ENCODE measurements at places on chromosomes 6 and 20. TPM values are rescaled to one million over a fixed set of nuclear protein-coding genes. Genes with fewer than 3 reads are reported as not detected.

- DNase-seq, result no peak
Measured at GRCh38 chr6:82017288-82017687, 230.3 kb downstream of the IBTK start.

DNA sequence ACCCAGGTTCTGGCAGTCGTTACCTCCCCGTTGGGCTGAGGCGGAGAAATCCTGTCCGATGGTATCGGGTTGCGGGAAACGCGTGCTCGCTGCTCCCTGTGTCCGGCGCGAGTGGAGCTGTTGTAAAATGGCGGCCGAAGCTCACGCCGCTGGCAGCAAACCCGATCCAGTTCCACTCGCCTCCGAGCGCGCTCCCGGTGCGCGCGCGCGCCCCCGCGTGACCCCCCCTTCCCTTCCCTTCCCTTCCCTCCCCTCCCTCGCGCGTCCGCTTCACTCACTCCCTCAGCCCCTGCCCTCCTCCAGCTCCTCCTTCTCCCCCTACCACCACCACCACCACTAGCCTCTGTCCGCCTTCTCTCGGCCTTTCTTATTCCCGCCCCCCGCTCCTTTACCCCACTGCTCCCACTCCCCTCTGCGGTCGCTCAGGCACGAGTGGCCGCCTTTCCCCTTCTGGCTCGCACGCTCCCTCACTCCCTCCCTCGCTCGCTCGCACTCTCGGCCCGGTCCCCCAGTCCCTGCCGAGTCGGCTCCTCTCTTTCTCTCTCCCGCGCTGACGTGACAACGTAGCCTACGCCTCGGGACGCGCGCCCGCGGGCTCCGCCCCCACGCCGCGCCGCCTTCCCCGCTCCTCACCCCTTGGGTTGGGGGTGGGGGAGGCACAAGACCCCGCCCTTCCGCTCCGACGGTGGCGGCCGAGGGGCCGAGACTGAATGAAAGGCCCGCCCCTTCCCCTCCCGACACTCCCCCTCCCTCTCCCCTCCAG, at the start of gene SYNCRIP:
SYNCRIP (minus strand) TSS at position 113 of the 763 bp plus-strand sequence. CDS start 1,447 bp downstream, outside the sequence.
- DNase-seq, result peak; percentile 99

DNA sequence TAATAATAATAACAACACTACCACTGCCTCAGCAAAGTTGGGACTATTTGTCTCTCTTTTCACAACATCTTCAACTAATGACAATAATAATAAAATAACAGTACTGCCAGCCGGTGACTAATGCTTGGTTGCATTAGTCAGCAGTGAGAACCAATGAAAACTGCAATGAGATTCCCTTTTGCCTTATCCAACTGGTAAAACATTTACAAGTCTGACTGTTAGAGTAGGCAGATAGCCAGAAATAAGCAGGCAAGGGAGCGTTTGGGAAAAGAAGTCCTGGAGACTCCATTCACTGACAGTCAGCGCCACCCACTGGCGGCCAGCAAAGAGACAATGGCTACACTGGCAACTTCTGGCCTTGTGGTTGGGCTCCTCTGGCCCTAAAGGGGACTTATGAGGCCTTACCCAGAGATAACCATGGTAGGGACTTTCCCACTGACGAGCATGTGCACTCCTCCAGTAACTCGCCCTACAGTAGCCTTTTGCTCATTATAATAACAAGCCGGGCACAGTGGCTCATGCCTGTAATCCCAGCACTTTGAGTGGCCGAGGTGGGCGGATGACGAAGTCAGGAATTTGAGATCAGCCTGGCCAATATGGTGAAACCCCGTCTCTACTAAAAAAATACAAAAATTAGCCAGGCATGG, 3.4 kb upstream of the NSFL1C start:
- DNase-seq, result peak; percentile 55

DNA sequence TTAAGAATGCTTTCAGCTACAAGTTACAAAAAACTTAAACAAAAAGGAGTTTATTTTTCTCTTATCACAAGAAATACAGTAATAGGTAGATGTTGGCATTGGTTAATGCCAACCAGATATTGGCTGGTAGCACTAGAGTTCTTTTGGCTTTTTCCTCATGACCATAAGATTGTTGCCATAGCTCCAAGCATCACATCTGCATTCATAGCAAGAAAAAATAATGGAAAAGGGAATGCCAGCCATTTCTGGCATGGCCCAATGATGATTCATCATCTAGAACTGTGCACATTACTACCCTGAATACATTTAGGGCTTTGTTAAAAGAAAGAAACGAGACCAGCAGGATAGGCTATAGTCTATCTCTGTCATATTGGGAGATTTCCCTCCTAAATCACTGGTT, 20.8 kb upstream of the SIRT5 start:
- DNase-seq, result no peak

- DNase-seq, result no peak
Measured at GRCh38 chr6:97820400-97820799, 537.4 kb upstream of the MMS22L start.

The PNLDC1 gene
- total RNA-seq, result not detected

- no peak for DNase-seq
Measured at GRCh38 chr6:14393910-14394309, 276.3 kb downstream of the CD83 start.

DNA sequence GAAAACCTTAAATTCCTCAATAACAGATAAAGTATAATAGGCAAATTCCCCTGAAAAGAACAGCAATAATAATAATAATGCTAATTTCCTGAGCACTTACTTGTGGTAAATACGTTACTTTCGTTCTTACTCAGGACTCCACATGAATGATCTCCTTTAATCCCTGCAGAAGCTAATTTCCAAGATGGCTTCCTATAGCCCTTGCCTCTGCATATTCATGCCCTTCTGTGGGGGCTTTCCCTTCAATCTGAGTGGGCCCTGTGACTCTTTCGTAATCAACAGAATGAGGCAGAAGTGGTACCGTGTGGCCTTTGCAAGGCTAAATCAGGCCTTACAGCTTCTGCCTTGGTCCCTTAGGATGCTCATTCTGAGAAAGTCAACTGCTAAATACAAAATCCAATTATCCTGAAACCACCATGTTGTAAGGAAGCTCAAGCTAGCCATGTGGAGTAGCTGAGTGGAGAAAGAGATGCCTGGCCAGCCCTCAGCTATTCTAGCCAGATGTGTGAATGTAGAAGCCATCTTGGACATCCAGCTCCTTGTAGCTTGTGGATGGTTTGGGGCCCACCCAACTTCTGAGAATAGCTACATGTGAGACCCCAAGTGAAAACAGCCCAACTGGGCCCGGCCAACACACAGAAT, 50.5 kb downstream of the MCUR1 start:
- DNase-seq, result no peak

DNA sequence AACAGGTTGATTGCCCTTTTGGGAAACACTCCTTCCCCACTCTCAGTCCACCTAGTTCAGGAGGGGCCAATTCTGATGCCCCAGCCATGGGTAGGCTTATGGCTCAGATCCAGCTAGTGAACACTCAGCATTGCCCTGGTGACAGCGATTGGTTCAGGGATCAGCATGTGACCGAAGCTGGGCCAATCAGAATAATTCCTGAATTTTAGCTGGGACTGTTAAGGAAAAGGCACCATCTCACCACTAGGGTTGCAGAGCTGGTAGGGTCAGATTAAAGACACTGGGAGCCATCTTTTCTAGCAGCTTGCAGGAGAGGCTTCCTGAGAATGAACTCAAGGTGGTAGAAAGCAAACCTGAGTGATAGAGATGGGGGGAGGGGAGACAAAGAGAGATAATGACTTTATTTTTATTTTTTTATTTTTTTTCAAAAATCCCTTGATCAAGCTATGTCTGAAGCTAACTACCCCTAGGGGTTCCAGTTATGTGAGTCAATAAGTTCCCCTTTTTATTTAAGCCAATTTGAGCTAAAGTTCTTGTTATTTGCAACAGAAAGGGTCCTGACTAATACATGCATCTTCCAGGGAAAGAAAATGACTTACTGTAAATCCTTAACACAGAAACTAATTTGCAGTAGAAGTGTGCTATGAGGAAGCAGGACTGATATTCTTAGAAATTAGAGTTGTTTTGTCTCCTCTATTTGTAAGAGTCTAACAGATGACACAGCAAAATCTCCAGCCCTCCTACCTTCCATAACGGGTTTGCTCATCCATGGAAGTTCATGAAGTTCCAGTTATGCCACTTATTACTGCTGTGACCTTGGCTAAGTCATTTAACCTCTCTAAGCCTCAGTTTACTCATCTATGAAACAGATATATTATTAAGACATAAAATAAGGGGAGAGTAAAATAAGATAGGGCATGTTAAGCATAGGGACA, 44.7 kb downstream of the EYA2 start:
- no peak for DNase-seq

DNA sequence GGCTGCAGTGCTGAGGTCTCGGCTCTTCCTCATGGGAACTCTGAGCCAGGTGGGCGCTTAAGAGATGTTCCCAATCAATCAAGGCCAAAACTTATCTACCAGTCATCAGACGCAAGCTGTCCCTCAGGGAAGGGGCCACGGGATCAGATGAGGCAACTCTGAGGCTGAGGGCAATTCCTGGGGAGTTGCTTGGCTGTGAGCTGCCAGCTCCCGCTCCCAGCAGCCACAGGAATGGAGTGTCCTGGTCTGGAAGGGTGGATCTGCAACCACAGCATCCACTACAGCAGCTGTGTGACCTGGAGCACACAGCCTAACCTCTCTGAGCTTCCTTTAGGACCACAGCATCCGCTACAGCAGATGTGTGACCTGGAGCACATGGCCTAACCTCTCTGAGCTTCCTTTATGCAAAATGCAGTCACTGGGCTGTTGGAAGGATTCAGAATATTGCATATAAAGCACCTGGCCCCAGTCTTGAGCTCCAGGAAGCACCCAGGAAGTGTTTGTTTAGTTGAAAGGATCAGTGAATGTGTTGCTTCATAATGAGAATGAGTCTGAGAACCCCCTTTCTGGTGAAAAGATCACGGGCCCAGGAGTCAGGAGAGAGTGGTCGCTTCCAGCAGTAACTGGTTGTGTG, 60.9 kb downstream of the TFAP2C start:
- no peak for DNase-seq

GRCh38 chr6:162706232-162706631, 21.3 kb downstream of the PRKN start:
- DNase-seq, result peak; percentile 87

The EDN1 gene
- 0.49 TPM for total RNA-seq

- no peak for DNase-seq
Measured at GRCh38 chr6:100617633-100618350, 153.1 kb upstream of the SIM1 start.

The HRH3 gene
- not detected for total RNA-seq

The SLC26A8 gene
- total RNA-seq, result not detected

The BAG2 gene
- total RNA-seq, result 31.7 TPM

GRCh38 chr6:158803733-158804143, 15.4 kb downstream of the EZR start:
- DNase-seq, result no peak

DNA sequence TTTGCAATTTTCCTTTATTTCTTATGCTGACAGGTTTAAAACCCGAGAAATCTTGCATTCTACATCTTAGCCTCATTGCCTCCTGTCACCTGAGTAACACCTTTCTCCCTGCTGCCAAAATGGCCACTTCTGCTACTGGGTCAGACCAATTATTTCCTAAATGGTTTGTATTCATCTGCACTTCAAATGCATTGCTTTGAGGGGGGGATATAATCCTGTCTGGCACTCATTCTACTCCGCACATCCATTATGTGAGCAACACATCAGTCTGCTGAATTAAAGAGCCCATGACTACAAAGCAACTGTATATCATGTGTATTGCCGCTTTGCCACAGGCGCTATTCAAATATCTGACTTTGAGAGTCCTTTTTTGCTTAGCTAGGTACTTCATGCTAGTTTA, 141.6 kb upstream of the TSHZ2 start:
- DNase-seq, result no peak

The SLC35A1 gene
- 24.6 TPM for total RNA-seq

DNA sequence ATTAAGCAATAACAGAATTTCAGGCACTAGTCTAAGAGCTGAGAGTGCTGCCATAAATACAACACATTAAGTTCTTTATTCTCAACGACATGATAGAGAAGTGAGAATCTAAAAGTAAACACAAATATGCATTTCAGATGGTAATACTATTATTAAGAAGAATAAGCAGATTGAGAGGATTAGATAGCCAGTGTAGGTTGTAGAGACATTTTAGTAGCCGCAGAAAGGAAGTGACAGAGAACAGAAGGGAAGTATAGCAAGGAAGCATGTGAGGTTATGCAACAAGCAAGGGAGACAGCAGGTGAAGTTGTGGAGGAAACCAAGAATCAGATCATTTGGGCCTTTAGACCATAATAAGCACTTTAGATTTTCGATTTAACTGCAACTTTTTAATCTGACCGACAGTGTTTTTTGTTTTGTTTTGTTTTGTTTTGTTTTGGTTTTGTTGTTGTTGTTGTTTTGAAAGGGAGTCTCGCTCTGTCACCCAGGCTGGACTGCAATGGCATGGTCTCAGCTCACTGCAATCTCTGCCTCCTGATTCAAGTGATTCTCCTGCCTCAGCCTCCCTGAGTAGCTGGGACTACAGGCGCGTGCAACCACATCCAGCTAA, 737.0 kb upstream of the ADGRB3 start:
- DNase-seq, result no peak

GRCh38 chr6:132247381-132248159, 153.7 kb downstream of the MOXD1 start:
- no peak for DNase-seq

The OR2J3 gene
- total RNA-seq, result not detected

The HLA-DRA gene
- total RNA-seq, result not detected

The ZNF341 gene
- total RNA-seq, result 0.86 TPM

DNA sequence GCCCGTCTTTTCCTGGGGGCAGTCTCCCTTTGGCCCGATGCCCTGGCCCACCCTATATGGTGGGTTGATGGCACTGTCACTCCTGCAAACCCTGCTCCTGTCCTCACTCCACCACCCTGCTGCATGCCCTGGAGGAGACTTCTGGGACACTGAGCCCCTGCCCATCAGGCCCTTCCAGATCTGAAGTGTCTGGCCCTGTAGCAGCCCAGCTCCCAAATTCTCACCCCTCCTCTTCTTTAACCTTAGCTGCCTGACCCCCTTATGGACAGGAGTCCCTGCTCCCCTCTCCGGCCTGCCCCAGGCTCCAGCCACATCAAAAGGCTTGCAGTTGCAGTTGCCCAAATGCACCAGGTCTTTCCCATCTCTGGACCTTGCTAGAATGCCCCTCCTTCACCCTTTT, 20.8 kb upstream of the SLC32A1 start:
- no peak for DNase-seq

DNA sequence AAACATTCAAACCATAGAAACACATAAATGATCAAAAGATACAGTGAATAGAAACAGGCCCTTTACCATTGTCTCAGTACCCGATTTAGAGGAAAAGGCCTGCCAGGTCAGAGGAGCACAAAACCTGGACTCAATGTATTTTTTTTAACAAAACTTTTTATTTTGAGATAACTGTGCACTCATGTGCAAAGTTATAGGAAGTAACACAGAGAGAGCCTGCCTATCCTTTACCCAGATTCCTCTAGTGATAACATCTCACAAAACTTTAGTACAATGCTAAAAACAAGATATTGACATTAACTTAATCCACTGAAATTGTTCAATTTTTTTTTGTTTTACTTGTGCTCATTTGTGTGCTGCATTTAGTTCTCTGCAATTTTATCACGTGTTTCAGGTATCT, 36.8 kb upstream of the SAMD3 start:
- DNase-seq, result no peak

DNA sequence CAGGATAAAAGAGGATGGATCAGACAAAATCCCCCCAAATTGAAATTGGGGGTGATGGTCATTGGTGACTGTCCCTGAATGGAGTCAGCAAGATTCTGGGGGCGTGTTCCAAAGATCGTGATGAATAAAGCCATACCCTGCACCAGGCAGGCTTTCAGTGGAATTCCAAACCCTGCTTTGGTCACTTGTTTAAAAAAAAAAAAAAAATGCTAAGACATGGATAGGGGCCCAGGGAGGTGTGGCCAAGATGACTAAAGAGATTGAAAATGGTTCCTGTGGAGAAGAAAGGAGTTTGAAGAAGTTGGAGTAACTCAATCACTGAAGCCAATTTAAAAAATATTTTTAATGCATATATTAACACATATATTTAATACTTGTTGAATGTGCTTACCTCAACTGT, 161.4 kb upstream of the KCNG1 start:
- DNase-seq, result no peak
